ENCODE measurements at places on chromosomes 3 and 15.

GRCh38 chr3:33956206-33956605, 157.8 kb downstream of the PDCD6IP start:
- DNase-seq, result no peak

DNA sequence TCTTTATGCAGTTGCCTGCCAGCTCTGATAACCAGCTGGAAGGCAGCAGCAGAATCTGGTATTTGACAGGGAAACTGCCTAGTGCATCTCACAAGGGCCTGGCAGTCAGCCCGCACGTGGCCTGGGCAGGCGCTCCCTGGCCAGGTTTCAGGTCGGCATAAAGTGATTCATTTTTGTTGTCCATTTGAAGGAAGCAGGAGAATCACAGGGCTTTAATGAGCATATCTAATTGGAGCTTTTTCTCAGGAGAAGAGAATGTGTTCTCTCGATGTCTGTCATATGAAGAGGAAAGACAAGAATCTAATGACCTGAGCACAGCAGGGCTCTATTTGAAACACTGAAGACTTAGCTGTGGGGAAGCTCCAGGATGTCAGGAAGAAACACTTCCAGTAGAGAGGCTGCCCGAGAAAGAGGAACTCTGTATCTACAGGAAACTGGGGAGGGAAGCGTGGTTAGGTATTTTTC, 98.8 kb upstream of the MB21D2 start:
- no peak for DNase-seq

- no peak for DNase-seq
Measured at GRCh38 chr15:90711418-90711824, 5.7 kb upstream of the BLM start.

- no peak for DNase-seq
Measured at GRCh38 chr15:63877713-63878271, 44.0 kb upstream of the HERC1 start.

GRCh38 chr3:76111808-76112207, 326.5 kb upstream of the ZNF717 start:
- DNase-seq, result no peak

DNA sequence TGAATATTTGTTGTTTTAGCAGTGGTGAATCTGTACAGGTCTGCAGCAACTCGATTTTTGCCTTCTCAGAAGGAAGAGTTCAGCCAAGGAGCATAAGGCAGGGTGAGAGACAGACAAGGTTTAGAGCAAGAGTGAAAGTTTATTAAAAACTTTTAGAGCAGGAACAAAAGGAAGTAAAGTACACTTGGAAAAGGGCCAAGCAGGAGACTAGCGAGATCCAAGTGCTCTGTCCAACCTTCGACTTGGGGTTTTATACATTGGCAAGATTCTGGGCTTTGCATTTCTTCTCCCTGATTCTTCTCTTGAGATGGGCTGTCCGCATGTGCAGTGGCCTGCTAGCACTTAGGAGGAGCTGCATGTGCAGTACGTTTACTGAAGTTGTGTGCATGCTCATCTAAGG, 46.7 kb upstream of the AADACL2 start:
- DNase-seq, result no peak

All from AG04450 (cell line).